ENCODE measurements at places on chromosomes 5 and 9. TPM values are rescaled to one million over a fixed set of nuclear protein-coding genes. Genes with fewer than 3 reads are reported as not detected.

DNA sequence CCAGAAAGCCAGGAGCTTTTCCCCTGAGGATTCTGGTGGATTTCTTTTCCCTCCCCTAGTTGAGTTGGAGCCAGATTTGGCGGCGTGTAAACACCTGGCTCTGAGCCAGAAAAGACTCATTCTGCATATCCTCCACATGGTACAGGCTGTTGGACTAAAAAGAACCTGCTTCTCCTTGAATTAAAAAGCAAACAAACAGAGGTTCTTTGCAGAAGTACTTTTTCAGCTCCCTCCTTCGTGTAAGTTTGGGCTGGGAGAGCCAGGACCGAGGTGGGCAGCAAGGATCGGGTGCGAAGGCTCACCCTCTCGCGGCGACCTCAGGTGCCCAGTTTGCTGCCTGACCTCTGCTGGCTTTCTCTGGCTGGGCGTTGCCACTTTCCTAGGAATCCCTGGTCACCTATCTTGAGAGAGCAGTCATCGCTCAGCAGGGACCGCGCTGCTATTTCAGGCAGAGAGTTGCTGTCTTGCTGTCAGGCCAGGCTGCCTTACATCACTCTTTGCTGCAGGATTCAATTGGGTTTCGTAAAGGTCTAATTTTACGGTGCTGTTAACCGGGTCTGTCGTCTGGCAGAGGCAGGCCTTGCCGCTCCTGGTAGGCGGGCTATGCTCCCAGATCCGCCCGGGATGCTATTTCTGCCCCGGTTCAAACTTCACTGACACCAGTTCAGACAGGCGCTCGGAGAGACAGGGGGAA lies 3.2 kb downstream of the PAPPA start:
- peak overlapping the region; percentile 7 for H3K4me3 ChIP-seq
- H3K27ac ChIP-seq = no peak overlapping the region
- H3K27me3 ChIP-seq = peaks cover 86% of the 10 kb centered on the region
- H3K4me1 ChIP-seq = peaks cover 40% of the 10 kb centered on the region
- no peaks in the 10 kb centered on the region for H3K36me3 ChIP-seq

The HAND1 gene
- not detected for total RNA-seq

DNA sequence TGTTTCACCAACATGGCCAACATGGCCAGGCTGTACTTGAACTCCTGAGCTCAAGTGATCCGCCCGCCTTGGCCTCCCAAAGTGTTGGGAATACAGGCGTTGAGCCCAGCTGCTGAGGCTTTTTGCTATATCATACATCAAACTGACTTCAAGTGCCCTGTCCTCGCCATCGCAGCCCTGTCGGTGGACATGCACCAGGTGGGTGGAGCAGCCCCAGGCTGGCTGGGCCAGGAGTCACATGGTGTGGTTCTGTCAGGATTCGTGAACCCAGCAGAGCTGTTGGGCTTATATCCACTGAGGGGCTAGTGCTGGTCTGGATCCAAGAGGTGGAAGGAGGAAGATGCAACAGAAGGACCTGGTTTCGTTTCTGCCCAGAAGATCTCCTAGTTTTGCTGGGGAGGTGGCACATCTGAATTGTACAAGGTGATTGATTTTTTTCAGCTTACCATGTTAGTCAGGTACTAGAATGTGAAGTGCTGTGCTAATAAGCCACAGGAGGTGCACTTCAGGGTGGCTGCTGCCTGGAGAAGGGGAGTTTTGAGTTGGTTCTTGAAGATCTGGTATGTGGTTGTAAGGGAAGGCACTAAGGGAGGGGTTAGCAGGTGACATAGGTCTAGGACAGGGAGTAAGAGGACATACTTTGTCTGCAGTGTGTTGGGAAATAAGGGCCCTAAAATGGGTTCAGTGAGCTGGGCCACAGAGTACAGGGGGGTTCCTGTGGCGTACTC lies 16.1 kb downstream of the PCBD2 start:
- H3K4me1 ChIP-seq = no peaks in the 10 kb centered on the region
- no peak overlapping the region for H3K4me3 ChIP-seq

The TMC1 gene
- not detected for total RNA-seq

The PCDHGA8 gene
- 2.3 TPM for total RNA-seq

DNA sequence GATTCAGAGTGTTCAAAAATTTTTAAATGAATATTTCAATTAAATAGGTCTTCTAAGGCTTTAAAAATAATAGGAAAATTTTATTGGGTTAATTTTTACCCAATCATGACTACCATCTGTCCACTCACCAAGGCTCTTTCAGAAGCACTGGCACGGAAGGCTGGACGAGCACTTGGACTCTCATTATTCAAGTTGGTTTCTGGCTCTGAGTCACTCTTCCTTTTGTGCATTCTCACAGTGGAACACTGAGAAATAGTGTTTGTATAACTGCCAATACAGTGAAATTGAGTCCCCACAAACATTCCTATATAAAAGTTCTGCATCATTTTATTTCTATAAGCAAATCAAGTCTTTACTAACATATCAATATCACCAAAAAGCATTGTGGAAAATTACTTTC lies 1149.0 kb downstream of the EFNA5 start:
- no peaks in the 10 kb centered on the region for H3K36me3 ChIP-seq
- no peaks in the 10 kb centered on the region for H3K27me3 ChIP-seq
- no peak for DNase-seq
- no peak overlapping the region for H3K27ac ChIP-seq
- no peaks in the 10 kb centered on the region for H3K4me1 ChIP-seq

The JAK2 gene
- total RNA-seq = 3.2 TPM

DNA sequence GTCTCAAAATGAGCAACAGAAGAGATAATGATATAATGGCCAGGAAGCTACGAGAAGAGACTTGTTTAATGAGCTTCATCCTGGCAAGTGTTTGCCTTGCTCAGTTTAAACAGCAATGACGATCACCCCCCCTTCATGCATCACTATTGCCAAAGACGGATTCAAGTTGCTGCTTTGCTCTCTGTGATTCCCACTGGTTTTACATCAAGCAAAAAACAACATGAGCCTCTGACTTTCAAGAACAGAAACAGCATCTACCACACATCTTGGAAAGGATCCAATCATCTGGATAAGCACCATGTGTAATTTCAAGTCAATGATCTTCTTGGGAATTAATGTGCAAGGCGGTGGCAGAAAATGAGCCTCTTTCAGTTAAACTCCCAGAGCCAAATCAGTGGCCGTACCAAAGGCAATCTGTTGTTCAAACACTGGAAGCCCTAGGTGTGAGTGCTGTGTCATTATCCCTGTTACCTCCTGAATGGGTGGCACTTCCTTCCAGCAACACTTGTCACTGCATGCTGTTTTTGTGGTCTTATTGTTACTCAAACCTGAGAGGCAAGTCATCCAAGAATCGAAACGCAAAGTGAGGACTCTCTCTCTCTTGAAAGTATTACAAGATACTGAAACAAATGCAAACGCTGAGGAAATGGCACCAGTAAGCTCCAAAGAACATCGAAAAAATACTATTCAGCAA lies 72.8 kb downstream of the MED27 start:
- no peak for DNase-seq
- no peak overlapping the region for H3K4me3 ChIP-seq
- H3K27ac ChIP-seq = no peak overlapping the region
- H3K4me1 ChIP-seq = peaks cover 13% of the 10 kb centered on the region
- no peaks in the 10 kb centered on the region for H3K36me3 ChIP-seq
- H3K27me3 ChIP-seq = no peaks in the 10 kb centered on the region

DNA sequence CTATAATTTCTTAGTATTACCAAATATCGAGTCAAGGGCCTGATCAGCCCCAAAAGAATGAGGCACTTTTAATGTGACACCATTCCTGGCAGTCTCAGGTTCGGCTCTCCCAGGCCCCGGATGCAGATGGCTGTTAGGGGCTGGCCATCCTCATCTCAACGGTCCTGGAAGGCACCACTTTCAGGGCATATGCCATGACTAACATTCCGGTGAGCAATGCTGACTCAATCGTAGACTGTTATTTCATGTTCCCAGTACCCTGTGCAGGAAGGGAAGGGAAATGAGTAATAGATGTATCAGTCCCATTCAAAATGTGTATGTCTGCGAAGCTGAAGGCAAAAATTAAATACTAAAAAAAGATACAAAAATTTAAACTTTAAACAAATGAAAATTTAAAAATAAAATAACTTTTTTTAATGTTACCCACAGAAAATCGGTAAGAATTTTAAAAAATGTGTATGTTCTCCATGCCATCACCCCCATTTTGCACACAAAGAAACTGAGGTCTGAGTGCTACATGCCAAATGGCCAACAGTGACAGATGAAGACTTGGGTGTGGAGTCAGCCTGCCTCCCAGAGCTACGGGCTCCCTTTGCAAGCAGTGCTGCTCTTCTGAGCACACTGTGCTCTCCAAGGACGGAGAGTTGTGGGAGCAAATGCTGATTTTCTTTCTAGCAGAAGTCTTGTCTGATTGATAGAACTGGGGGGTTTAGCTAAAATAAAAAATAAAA lies 79.0 kb downstream of the GLDC start:
- H3K27me3 ChIP-seq = no peaks in the 10 kb centered on the region
- DNase-seq = no peak

The SLC4A9 gene
- total RNA-seq = not detected

The COL27A1 gene
- 16.2 TPM for total RNA-seq

The OR13J1 gene
- not detected for total RNA-seq

- no peaks in the 10 kb centered on the region for H3K4me1 ChIP-seq
- DNase-seq = no peak
- no peak overlapping the region for H3K27ac ChIP-seq
- no peaks in the 10 kb centered on the region for H3K27me3 ChIP-seq
- no peak overlapping the region for H3K4me3 ChIP-seq
These were observed 93.6 kb downstream of the SEMA6A start for GRCh38 chr5:116480894-116481510.

DNA sequence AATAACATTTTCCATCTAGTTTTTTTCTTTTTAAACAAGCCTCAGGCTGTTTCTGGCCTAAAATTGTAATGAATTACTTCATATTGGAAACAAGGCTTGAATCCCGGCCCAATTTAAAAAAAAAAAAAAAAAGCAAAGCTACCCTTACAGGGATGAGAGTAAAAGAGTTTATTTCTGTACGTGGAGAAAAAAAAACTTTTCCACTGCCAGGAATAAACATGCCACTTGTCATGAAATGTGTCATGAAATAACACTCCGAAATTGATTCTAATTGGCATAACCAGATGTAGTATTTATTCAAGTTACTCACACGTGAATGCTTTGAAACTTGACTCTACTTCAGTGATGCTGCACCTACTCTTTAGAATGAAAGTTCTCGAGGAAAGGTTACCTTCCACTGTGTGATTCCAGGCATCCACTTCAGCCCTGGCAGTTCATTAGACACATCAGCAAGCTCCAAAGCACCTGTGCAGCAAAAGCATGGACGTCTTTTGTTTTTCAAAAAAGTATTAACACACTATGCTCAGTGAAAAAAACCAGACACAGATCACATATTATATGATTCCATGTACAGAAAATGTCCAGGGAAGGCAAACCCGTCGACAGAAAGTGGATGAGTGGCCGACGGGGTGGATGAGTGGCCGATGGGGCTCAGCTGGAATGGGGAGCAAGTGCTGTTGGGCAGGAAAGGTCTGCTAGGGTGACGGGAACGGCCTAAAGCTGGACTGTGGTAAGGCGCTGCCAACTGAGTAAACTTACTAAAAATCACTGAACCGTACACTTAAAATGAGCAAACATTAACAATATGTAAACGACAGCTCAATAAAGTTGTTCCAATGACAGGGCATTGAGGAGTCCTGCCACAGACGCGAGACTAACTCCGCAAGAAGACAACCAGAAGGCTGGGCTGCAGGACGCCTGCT lies 21.2 kb downstream of the NSUN2 start:
- H3K36me3 ChIP-seq = peaks cover 12% of the 10 kb centered on the region
- H3K27me3 ChIP-seq = no peaks in the 10 kb centered on the region
- no peak overlapping the region for H3K27ac ChIP-seq
- H3K4me1 ChIP-seq = no peaks in the 10 kb centered on the region
- DNase-seq = no peak

Measured in neural progenitor cell (in vitro differentiated cells).